ENCODE measurements at places on chromosomes 13 and 19.
A peak's percentile ranks its signal among the peaks of the same experiment; 100 is the strongest.

DNA sequence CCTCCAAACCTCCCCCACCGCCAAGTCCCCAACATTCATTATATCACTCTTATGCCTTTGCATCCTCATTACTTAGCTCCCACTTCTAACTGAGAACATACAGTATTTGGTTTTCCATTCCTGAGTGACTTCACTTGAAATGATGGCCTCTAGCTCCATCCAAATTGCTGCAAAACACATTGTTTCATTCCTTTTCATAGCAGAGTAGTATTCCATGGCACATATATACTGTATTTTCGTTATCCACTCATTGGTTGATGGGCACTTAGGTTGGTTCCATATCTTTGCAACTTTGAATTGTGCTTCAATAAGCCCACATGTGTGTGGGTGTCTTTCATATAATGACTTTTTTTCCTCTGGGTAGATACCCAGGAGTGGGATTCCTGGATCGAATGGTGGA, 233.1 kb downstream of the ZNF536 start:
- no peak for DNase-seq

DNA sequence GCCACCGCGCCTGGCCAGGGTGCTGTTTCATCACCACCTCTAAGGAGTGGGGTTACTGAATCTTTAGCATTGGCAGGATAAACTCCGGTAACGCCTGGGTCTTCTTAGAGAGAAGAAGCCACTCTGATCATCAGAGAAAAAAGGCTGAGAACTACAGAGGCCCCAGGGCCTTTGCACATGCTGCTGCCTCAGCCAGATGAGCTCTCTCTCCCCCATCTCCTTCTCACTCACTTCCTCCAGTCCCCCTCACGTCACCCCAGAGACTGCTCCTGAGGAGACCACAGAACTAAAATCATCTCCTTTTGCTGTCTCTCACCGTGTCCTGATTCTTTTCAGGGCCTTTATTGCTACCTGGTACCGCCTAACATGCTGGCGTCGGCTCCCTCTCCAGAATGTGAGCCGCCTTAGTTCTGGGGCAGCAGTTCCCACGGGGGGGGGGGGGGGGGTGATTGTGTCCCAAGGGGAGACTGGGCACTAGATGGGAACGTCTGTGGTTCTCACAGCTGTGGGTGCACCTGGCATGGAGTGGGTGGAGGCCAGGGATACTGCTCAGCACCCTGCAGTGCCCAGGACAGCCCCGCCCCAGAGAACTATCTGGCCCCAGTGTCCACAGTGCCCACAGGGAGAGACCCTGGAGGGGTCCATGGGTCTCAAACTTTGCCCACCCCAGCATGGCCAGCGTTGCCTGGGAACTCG, 5.1 kb upstream of the DIRAS1 start:
- no peak for DNase-seq

GRCh38 chr19:34149873-34150272, 22.4 kb upstream of the LSM14A start:
- DNase-seq = no peak

- DNase-seq = no peak
Observed at GRCh38 chr13:98389319-98389718, 187.6 kb downstream of the STK24 start.

GRCh38 chr13:48156466-48156865, 61.6 kb upstream of the MED4 start:
- DNase-seq = no peak

DNA sequence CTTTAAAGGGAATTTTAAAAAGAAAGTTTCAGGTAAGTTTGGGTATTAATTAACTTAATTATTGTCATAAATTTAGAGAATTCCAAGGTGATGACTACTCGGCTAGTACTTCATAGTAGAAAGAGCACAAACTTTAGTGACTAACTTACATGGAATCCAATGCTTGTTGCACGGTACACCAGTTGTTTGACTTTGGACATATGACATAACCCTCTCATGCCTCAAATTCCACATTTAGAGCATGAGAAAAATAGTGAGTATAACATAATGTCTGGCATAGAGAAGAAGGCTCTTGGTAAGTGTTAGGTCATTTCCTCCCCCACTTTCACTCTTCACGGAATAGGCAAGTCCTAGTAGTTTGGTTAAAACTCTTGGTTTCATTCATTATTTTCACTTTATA, 1249.4 kb upstream of the SLC10A2 start:
- DNase-seq = no peak

GRCh38 chr19:3184847-3185460, 776 bp upstream of the NCLN start:
- no peak for DNase-seq

GRCh38 chr13:48842316-48842715, 133.4 kb upstream of the FNDC3A start:
- DNase-seq = no peak

DNA sequence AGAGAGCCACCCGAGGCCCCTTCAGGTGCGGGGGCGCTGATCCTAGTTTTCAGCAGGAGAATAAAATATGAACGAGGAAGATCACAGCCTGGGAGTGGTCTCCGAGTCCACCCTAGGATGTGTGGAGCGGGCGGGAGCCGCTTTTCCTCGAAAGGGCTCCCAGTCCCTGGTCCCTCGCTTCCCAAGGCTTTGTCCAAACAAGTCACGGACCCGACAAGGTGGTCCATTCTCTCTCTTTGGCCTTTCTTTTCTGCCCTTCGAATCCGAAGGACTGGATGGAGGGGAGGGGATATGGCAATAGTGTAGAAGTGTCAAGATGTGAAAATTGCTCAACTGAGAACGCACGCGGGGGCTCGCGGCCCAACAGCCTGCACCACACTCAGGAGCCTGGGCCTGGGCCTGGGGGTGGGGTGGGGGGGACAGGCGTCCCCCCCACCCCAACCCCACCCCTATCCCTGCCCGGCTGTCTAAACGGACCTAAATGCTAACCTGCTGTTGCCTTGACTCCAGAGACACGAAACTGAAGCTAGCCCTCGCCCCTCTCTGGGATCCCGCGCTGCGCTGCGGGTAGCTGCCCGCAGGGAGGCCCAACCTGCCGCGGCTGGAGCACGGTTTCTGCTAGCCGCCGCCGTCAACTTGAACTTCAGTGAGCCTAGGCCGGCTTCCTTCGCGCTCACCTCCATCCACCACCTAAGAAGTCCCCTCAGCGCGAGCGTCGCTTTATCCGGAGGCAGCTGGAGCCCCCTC, 7.1 kb downstream of the ZIC2 start:
- DNase-seq = no peak

DNA sequence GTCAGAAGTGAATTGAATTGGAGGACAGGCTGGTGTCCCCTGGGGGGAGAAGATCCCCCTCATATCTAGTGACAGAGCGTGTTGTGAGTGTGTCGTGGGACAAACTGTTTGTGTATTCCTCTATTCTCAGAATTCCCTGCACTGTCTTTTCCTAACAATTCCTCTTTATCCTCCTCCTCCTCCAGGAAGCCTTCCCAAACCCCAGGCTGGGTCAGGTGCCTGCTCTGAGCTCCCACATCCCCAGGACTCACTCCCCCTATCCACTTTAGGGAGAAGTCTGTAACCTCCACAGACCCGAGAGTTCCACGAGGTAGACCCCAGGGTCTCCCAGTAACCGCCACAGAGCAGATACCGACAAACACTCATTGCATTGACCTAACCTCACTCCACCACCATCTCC, 15.1 kb upstream of the BICRA start:
- DNase-seq = no peak

- DNase-seq = no peak
Observed at GRCh38 chr13:44157606-44158005, 216.0 kb upstream of the SERP2 start.

GRCh38 chr19:6452223-6452614, 7.4 kb downstream of the SLC25A23 start:
- DNase-seq = no peak

- peak; percentile 87 for DNase-seq
Observed at GRCh38 chr13:99281811-99282263, 23.7 kb upstream of the GPR18 start.

DNA sequence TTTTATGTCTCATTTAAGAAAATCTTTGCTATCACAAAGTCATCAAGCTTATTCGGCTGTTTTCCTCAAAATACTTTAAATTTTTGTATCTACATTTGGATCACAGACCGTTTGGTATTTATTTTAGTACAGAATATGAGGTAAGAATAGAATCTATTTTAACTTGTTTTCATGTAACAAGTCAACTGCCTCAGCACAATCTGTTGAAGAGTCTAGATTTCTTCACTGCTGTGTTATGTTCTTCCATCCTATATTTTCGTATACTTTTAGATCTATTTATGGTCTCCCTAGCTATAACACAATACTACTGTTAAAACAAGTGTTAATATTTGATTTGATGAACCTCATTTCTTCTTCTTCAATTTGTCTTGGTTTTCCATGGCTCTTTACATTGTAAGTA, 61.6 kb upstream of the SGCG start:
- DNase-seq = no peak

Measured in inflammatory macrophage (primary cell).